Epithelial cell of prostate (primary cell): ENCODE measurements at places on chromosomes 12 and 14.
A peak's percentile ranks its signal among the peaks of the same experiment; 100 is the strongest.

GRCh38 chr12:132144810-132145168 lies 532 bp downstream of the NOC4L start:
- DNase-seq: no peak

GRCh38 chr12:6423267-6424007 lies 21.3 kb upstream of the CD27 start:
- DNase-seq: peak; percentile 45

DNA sequence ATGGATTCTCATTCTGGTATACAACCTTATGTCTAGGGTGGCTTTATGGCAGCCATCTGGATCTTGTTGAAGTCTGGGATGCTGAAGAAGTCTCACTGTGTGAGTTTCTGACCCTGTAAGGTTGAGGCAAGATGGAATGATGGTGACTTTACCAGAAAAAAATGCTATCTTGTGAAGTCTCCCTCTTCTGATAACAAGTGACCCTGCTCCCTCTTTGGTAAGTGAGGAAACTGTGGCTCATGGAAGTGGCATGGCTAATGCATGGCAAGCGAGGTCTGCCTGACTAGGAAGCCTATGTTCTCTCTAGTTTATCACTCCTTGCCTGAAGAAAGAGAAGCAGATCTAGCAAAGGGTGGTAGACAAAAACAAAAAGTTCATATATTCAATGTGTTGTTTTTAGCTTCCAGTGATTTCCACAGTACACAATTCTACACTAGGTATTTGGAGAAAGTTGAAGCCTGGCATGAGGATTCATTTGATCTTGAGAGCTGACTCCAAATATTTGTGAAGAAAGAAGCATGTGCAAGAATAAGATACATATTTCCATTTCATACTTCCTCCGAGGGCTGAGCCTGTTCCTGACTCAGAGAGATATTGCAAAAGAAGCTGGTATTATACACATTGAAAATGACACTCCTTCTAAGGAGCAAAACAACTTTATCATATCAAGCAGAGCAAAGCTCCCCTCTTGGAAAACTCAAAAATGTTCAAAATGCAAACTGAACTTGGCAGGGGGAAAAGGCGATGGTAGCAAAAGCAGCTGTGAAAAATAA lies 63.6 kb downstream of the HELB start:
- no peak for DNase-seq

- no peak for DNase-seq
Observed at GRCh38 chr12:107650977-107651376, 34.6 kb upstream of the PWP1 start.

GRCh38 chr14:104181761-104182530 lies 43.6 kb downstream of the KIF26A start:
- no peak for DNase-seq

- DNase-seq: no peak
Observed at GRCh38 chr12:67449591-67450052, 180.5 kb downstream of the CAND1 start.

DNA sequence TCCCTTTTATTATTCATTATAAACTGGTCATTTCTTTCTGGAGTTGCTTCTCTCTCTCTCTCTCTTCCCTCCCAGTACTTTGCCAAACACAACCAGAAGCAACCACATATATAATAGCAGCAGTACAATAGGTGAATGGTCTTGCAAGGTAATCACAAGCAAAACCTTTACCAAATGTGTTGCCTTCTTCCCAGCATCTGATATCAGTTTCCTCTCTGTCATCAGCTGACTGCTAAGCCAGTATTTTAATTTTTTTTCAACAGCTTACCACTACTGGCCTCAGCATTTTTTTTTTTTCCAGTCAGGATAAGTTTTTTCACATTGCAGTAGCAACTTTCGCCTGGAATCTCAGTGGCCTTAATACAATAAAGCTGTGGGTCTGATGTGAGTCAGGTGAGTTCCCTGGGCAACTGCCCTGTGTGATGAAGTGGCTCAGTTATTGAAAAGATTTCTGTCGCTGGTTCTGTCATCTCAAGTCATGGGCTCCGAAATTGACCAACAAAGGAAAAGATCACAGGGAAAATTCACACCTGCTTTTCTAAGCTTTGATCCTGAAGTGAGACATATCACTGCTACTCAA lies 282.5 kb upstream of the AMIGO2 start:
- no peak for DNase-seq

GRCh38 chr12:129911428-129912049 lies 7.7 kb upstream of the TMEM132D start:
- DNase-seq: no peak

GRCh38 chr12:6618483-6619225 lies 11.5 kb upstream of the CHD4 start:
- DNase-seq: no peak

DNA sequence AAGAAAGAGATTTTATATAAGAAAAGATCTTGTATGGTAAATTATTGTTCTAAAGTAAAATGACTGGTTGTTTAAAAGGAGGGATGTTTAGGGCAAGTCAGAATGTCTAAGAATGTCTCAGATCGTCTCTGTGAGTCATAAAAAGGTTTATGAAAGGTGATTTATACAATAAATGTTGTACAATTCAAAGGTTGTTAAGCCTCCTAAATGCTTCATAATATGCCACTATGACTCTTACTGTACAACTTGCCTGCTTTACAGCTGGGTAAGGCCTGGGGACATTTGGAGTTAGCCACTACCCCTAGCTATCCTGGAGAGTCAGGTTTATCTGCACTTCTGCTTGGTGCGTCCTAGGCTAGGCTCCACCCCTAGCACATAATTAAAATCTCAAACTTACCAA lies 927.4 kb downstream of the FSCB start:
- no peak for DNase-seq

DNA sequence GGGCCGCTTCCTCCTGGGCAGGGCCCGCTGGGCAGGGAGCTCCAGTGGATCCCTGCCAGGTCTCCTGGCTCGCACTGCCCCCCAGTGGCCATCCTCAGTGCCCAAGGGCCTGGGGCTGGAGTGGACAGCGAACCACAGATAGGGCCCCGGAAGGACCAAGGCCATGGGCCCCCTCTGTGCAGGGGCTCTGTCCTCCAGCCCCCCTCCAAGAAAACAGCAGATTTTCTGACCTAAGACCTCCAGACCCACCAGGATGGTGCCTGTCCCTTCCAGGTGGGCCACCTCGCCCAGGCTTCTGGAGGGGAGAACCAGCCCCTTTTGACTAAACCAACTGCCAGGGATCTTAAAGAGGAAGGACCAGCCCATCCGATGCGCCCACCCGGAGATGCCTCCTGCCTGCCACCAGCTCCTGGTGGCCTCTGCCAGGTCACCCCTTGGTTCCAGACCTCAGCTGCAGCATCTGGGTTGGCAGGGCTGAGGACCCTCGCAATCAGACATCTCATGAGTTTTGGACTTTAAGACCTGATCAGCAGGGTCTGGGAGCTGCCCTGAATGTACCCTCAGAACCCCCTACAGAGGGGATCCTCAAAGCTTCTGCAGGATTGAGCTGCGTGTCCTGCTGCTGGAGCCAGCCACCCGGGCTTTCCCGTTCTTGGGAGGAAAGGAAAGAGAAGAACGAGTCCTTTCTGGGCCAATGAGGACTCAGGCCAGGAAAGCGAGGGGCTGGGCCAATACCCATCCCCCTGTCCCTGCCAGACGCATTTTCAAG lies 325.8 kb upstream of the DIO3 start:
- no peak for DNase-seq

- DNase-seq: no peak
Observed at GRCh38 chr14:92105893-92106142, 564 bp downstream of the ATXN3 start.

- DNase-seq: peak; percentile 75
Observed at GRCh38 chr14:68884031-68885030, 91.5 kb upstream of the ZFP36L1 start.

DNA sequence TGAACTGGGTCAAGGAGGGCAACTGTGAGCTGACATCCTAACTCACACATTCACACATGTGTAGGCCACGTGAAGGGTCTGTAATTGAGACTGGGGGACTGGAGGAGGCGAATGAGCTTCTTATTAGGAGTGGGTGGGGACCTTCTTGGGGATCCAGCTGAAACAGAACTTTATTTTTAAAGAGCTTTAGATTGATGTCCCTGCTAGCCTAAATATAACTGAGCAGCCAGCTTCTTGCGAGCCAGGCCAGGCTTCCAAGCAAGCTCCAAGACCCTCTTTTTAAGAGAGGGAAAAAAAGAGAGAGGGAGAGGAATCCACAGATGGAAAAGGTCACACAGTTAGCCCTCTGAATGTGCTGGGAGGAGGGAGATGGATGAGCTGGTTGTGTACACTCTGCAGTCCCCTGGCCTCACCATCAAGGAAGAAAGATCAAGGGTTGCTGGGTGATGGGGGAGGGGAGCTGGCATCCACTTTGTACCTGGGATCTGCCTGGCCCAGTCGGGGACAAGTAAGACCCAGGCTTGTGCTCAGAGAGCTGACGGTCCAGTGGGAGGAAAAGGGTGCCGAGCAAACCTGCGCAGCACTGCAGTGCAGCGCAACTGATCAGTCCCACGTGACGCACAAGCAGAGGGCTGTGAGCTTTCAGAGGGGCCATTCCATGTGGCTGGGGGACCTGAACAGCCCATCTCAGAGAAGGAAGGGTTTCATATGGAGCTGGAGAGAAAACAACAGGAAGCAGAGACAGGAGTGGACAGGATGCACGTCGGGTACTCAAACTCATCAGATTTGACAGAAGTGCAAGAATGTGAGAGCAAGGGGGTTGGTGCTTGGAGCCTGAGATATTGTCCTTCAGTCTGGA lies 154.5 kb downstream of the ZFP36L1 start:
- DNase-seq: no peak

DNA sequence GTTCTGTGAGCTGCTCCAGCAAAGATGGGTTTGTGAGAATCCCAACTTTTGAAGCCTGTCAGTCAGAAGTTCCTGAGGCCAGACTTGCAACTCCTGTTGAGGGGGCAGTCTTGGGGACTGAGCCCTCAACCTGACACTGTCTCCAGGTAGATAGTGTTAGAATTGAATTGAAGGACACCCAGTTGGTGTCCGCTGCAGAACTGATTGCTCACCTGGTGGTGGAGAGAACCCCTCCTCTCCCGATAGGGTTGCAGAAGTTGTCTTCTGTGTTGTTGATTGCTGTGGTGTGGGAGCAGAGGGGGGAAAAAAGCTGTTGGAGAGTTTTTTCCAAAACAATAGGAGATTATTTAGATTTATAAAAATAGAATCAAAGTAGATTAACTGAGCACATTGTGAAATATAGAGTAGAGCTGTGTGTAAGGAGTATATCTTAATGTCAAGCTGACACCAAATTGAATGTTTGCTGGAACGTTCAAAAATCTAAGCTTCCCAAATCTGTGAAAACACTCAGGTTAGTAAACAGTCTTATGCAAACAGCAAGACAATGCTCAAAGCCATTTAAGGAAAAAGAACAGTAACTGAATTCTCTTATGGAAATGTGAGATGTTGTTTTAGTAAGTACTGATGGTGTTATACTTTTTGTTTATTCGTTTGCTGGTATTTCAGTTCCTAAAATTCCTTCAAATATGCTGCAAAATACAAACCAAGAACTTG lies 18.6 kb downstream of the HIF1A start:
- DNase-seq: no peak

GRCh38 chr12:22935501-22935900 lies 310.5 kb downstream of the ETNK1 start:
- no peak for DNase-seq

- DNase-seq: no peak
Observed at GRCh38 chr12:48160807-48161206, 3.5 kb upstream of the ASB8 start.

DNA sequence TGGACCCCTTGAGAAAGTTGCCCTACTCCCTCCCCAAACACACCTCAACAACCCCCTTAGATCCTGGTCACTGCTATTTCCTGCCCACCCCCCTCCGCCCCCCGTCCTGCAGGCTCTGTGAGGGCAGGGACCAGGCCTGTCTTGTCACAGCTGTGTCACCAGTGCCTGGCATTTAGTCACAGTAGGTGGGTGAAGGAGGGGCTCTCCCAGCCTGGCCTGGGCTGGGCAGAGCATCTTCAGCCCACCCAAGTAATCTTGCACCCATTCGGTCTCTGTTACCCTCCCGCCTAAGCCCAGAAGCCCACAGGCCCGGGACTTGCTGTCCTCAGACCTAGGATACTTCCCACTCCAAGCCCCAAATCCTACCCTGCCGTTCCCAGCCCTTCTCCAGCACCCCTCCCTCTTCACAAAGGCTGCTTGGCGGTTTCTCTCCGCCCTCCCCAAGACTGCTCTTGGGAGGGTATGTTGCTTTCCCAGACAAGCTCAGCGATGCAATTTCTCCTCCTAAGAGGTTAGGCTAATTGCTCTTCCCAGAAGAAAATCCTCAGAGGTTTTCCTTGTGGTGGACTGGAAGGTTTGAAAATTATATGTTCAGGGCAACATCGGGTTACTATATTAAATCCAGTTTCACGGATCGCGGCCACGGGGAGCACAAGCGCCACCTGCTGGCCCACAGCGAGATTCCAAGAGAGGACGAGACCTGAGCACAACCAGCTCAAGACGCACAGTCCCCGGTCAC lies 50.8 kb upstream of the ZFP36L1 start:
- DNase-seq: no peak

- DNase-seq: no peak
Observed at GRCh38 chr12:120048263-120048662, 59.2 kb downstream of the BICDL1 start.

GRCh38 chr12:59322473-59322872 lies 273.4 kb upstream of the SLC16A7 start:
- no peak for DNase-seq

GRCh38 chr12:65860600-65860999 lies 36.3 kb downstream of the HMGA2 start:
- no peak for DNase-seq

GRCh38 chr14:61551384-61551783 lies 143.9 kb upstream of the HIF1A start:
- DNase-seq: no peak

DNA sequence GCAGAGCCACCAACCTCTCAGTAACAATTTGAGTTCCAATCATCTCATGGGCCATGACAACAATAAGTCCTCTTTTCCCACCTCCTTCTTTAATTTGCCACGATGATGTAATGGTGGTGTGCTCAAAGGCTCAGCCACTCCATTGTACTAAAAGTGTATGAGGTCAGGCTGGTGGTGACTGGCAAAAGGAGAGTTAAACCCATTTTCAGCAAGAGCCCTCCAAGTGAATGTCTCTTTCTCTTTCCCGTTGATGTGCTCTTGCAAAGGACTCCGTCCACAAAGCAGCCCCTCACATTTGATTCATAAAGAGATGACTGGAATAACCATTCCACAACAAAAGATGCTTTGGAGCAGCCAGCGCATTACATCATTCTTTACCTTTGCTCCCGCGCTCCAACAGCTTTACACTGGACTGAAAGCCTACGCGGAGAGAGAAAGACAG lies 41.6 kb downstream of the DUSP16 start:
- no peak for DNase-seq
